H1 (cell line): ENCODE measurements at places on chromosomes 11 and 22.

DNA sequence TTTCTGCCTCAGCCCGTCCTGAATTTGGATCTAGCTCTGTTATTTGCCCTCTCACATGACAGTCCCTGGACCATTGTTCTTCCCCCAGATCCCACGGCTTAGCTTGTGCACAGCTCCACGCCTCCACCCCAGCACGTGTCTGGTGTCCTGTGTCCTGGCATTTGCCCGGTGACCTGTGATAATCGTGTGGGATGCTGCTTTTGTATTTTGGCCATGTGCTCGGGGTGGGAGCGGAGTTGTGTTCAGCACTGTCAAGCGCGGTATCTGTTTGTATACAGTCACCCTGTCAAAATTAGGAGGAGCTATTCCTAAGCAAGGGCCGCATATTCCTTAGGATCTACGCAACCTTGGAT, 11.9 kb downstream of the ADAMTS8 start:
- H3K4me1 ChIP-seq: no peaks in the 10 kb centered on the region
- 0 out of 2 replicates have a peak, but pooled peaks cover 4% of the 10 kb centered on the region for H3K36me3 ChIP-seq
- H3K4me3 ChIP-seq: no peak overlapping the region

- H3K27ac ChIP-seq: no peak overlapping the region
- H3K4me3 ChIP-seq: no peak overlapping the region
These were observed 196.9 kb upstream of the SEZ6L start for GRCh38 chr22:25972397-25972796.

GRCh38 chr11:2199466-2200341, 28.1 kb upstream of the TH start:
- H3K36me3 ChIP-seq: no peaks in the 10 kb centered on the region
- H3K4me1 ChIP-seq: no peaks in the 10 kb centered on the region
- no peak for DNase-seq

- H3K4me1 ChIP-seq: no peaks in the 10 kb centered on the region
- no peak for DNase-seq
- no peaks in the 10 kb centered on the region for H3K27me3 ChIP-seq
- H3K4me3 ChIP-seq: no peak overlapping the region
- peaks cover 22% of the 10 kb centered on the region; the same call in 1 of the 2 replicates for H3K36me3 ChIP-seq
These were observed 20.7 kb upstream of the AIFM3 start for GRCh38 chr22:20946080-20946986.

- DNase-seq: peak; percentile 69
- peak within 1 kb of the TSS; percentile 83 for H3K4me3 ChIP-seq
- H3K27ac ChIP-seq: no peak within 1 kb of the TSS
These were observed at the start of gene ABCG4 for GRCh38 chr11:119149018-119149785. Gene ABCG4, plus strand, starts transcription at chr11:119149052. Its CDS starts 914 bp downstream, at chr11:119149966.

GRCh38 chr11:36187622-36188021, 101.6 kb downstream of the COMMD9 start:
- no peaks in the 10 kb centered on the region for H3K4me1 ChIP-seq
- no peaks in the 10 kb centered on the region for H3K36me3 ChIP-seq
- H3K27me3 ChIP-seq: no peaks in the 10 kb centered on the region
- DNase-seq: no peak
